ELF-1 (cell line): ENCODE measurements at places on chromosomes 12 and 14.

DNA sequence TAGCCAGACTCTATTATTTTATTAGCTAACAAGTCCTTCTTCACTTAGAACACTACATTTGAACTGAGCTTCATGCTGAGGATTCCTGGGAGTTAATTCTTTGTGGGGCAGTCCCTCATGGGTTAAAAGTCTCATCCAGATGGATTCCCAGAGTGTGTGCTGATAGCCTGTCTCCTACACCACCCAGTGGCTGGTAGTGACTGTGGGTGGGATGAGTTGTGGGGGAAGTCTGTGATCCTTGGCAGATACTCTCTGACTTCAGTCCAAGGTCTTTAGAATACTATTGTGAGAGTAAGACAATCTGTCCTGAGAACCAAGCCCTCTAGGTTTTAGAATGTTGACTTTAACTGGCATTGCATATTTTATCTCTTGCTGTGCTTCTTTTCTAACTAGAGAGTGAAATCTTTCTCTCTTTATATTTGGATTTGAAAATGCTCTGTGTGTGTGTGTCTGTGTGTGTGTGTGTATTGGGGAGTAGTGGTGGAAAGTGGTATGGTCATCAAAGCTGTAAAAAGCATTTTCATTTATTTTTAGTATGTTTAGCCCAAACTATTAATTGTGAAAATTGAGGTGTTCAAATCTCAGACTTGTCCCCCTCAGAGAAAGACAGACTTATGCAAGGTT, 37.3 kb downstream of the AKAP6 start:
- no peak for DNase-seq

GRCh38 chr14:53529519-53529918, 376.4 kb upstream of the DDHD1 start:
- DNase-seq = no peak

DNA sequence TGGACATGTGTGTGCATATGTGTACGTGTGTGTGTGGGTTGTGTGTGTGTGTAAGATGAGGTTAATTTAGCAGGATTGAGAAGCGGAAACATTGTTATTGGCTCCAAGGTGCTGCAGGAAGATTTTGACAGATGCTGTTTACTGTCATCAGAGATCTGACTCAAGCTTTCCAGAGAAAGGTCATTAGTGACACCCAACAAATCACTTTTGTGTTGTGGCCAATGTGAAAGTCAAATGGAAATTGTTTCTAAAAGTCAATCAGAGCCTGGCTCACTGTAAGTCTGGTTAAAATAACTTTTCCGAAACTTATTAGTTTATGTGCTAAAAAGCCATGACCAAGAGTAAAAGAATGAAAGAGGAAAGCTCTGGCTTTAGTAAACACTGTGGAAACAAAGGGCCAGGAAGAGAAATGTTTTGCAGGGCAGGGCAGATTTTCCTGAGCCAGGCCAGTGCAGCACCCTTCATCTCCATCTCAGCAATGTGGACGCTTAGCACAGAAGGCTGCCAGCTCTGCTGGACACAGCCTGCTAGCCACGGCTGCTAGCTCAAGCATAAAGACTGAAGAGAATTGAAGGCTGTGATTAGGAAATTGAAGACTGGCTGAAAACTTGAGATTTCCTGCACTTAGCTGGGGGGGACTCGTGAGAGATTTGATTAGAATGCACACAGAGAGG, 235.8 kb downstream of the NEDD1 start:
- DNase-seq = peak; percentile 53

- DNase-seq = peak; percentile 9
Observed at GRCh38 chr14:31745741-31746140, 184.5 kb downstream of the NUBPL start.

- DNase-seq = peak; percentile 71
Observed at GRCh38 chr12:106760184-106760531, 14.3 kb upstream of the RIC8B start.

GRCh38 chr12:70002912-70003255, 177.9 kb downstream of the MYRFL start:
- DNase-seq = no peak

GRCh38 chr14:75976826-75977581, 4.8 kb downstream of the TGFB3 start:
- no peak for DNase-seq

- no peak for DNase-seq
Observed at GRCh38 chr14:93137864-93138263, 22.1 kb upstream of the ITPK1 start.

- DNase-seq = no peak
Observed at GRCh38 chr12:67621926-67622325, 26.6 kb upstream of the DYRK2 start.

DNA sequence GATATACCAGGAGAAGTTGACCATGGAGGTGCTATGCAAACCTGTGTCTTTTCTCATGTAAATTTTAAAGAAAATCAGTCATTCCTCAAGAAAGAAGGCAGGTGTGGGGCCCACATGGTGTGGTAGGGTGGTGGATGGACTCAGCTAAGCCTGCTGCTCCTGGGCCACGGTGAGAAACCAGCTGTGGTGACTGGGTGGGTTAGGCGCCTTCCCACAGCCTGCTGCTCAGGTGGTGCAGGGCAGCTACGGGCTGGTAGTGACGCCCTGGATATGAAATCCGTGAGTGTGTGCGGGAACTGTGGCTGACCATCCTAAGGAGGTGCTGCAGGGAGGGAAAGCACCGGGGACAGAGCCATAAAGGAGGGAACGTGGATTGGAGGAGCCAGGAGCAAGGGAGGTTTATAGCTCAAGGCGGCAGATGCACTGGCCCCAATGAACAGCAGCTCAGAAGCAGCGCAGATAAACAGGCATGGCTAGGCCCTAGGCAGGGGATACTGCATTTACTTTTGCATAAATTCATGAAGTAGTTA, 408.8 kb downstream of the FUT8 start:
- peak; percentile 17 for DNase-seq

- peak; percentile 34 for DNase-seq
Observed at GRCh38 chr12:92034858-92035401, 110.7 kb downstream of the BTG1 start.

DNA sequence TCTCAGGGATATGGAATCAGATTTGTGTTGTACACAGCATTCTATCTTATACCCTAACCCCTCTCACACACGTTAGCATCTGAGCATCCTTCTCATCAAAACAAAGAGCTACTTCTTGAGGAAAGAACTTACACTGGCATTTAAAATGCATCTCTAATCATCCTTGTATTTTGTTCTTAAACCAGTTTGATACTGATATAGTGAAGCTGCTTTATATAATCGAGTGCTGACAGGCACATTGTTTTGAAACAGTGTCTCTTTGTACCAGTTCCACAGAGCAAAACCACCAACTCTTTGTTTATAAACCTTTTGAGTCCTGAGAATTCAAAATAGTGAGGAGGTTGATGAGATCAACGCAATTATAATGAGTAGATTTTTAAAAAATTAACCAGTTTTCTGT, 8.8 kb downstream of the GPR33 start:
- no peak for DNase-seq

- no peak for DNase-seq
Observed at GRCh38 chr12:102927220-102927619, 10.2 kb upstream of the PAH start.

DNA sequence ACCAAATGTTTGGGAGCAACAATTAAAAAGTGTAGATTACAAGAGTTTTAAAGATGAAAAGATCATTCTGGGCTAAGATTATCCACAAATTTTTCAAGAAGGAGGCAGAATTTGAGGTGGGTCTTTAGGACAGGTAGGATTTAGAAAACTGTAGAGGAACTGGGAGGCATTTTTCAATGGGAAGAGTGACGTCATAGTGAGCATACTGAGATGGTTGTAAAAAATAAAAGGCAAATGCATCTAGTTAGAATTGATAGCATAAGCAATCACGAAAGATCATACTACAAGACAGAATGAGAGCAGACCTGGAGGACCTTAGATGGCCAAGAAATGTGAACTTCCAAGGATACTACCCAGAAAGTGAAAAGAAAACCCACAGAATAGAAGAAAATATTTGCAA, 131.6 kb upstream of the G2E3 start:
- no peak for DNase-seq

DNA sequence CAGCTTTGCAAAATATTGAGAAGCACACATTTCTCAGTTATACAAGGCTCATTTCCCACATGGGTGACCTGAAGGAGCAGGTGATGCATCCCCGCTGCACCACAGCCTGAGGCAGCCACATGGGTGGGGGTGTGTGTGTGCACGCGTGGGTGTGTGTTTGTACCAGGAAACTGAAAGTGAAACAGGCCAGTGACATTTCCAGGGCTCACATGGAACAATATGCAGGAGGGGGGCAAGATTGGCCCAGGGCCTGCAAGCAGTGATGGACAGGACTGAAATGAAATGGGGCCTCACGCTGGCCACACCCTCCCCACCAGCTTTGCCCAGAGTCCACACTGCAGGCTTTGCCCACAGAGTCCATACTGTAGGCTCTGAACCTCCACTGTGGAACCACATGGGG, 154.2 kb upstream of the PARP11 start:
- DNase-seq = no peak

- DNase-seq = no peak
Observed at GRCh38 chr12:112870267-112870980, 36.3 kb upstream of the OAS1 start.

DNA sequence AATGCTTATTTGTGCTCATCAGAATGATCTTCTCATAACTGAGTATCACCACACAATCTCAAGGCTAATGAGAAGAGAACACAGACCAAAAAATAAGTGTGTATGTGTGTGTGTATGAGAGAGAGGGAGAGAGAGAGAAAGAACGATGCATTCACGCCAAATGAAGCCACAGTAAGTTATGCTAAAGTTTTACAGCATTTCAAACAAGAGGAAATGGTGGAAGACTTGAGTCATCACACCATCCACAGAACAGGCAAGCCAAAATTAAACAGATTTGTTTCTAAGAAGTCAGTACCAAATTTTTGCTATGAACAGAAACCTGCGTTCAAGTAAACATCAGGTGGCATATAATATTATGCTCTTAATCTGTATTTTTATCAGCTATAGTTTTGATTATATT, 141.2 kb downstream of the MED13L start:
- no peak for DNase-seq

DNA sequence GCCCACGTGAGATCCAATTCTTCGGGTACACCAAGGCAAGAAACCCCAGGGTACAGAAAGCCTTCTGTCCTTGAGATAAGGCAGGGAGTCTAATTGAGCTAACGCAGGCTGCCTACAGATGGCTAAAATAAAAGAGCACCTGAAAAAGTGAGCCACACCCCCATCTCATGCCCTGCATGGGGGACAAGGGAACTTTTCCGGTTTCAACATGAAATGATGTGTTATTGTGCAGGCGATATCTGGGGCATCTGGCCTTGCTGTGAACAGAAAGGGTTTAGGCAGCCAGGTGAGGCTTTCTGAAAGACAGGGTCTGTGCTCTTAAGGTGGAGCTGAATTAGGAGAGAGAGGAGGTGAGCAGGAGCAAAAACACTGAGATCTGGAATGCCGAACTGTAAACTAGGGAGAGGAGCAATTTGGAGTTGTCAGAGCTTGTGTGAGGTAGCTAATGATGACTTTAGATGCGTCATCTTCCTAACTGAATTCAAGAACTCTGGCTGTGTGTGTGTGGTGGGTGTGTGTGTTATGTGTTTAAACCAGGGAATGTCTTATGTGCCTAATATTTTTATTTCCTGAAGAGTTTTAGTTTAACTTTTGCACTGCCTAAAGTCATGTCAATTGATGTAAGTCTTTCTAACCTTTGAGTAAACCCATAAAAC, 20.1 kb upstream of the LDHB start:
- DNase-seq = no peak

DNA sequence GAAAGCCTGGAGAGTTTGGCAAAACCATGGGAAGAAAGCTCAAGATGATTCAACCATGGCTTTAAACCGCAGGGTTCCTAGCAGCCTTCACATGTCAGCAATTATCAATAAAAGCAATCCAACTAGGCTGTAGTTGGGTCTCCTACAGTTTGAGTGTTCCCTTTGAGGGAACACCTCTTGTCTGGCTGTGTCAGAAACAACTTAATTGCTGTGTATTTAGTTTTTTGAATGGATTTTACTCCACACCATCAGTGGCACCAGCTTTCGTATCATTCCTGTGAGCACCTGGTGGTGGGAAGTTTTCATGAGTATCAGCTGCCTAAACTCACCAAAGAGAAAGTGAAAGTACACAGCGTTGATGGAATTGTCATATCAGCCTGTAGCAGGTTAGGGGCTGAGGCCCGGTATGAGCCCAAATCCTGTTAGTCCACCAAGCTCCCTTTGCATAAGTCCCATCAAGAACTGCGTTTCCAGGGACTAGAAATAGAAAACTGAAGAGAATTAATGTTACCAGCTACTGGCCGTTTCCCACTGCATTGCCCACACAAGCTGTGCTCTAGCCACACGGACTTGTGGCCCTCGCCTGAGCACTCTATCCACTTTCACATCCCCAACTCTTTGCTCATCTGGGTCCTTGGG, 10.9 kb upstream of the IL26 start:
- no peak for DNase-seq

GRCh38 chr12:46089414-46090162, 99.2 kb upstream of the SCAF11 start:
- no peak for DNase-seq

DNA sequence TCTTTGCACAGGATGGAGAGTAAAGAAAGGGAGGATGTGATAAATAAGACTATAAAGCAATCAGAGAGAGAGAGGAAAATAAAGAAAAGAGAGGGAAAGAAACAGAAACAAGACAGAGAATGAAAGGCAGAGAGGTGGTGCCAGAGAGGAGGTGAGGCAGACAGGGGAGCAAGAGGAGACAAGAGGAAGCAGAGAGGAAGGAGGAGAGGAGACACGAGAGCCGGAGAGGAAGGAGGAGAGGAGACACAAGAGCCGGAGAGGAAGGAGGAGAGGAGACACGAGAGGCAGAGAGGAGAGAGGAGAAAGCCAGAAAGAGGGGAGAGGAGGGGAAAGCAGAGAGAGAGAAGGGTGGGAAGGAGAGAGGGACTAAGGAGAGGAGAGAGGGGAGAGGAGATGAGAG, 125.2 kb downstream of the PAPOLA start:
- DNase-seq = no peak

GRCh38 chr12:2366711-2367110, 313.9 kb downstream of the CACNA1C start:
- no peak for DNase-seq

DNA sequence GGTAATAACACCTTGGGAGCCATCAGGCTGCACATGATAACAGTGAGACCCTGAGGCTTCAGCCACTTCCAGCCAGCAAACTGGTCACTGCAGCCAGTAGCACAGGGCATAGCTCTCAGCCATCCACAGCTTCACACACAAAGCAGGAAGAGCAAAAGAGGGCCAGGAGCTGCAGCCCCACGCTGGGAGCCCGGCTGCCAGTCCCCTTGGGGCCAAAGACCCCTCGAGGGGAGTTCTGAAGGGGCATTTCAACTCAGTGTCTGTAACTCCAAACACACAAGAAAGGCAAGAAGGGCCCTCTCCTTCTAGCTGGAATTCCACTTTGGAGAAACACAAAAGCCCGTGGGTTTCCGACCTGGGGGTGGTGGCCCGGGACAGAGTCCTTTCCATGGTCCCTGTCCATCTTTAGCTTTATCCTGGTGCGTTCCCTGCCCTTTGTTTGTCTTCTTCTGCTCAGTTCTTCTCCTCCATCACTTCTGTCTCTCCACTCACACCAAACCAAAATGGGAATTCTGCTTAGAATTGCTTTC, 151.8 kb upstream of the FKBP4 start:
- DNase-seq = no peak
